Hepatocyte (in vitro differentiated cells): ENCODE measurements at places on chromosomes 2 and 18.
A peak's percentile ranks its signal among the peaks of the same experiment; 100 is the strongest.

- peak; percentile 81 for DNase-seq
Measured at GRCh38 chr2:229445019-229445418, 173.9 kb upstream of the PID1 start.

- no peak for DNase-seq
Measured at GRCh38 chr2:116435648-116436047, 1378.8 kb upstream of the DDX18 start.

GRCh38 chr2:82259551-82259950, 1955.0 kb upstream of the LRRTM1 start:
- no peak for DNase-seq

- no peak for DNase-seq
Measured at GRCh38 chr2:233399306-233400225, 45.3 kb downstream of the DGKD start.

GRCh38 chr2:8754106-8754776, 72.4 kb downstream of the ID2 start:
- DNase-seq, result no peak

- DNase-seq, result no peak
Measured at GRCh38 chr2:239636808-239637207, 236.0 kb upstream of the HDAC4 start.

- no peak for DNase-seq
Measured at GRCh38 chr2:102895376-102895775, 133.5 kb downstream of the TMEM182 start.

- DNase-seq, result no peak
Measured at GRCh38 chr18:24386681-24387080, 10.9 kb downstream of the OSBPL1A start.

- DNase-seq, result no peak
Measured at GRCh38 chr18:63887424-63887823, at the start of gene SERPINB2. Gene SERPINB2, plus strand, starts transcription at chr18:63887705. Its CDS starts 3,740 bp downstream, at chr18:63891445.

- no peak for DNase-seq
Measured at GRCh38 chr2:197369933-197370320, 59.3 kb upstream of the ANKRD44 start.

DNA sequence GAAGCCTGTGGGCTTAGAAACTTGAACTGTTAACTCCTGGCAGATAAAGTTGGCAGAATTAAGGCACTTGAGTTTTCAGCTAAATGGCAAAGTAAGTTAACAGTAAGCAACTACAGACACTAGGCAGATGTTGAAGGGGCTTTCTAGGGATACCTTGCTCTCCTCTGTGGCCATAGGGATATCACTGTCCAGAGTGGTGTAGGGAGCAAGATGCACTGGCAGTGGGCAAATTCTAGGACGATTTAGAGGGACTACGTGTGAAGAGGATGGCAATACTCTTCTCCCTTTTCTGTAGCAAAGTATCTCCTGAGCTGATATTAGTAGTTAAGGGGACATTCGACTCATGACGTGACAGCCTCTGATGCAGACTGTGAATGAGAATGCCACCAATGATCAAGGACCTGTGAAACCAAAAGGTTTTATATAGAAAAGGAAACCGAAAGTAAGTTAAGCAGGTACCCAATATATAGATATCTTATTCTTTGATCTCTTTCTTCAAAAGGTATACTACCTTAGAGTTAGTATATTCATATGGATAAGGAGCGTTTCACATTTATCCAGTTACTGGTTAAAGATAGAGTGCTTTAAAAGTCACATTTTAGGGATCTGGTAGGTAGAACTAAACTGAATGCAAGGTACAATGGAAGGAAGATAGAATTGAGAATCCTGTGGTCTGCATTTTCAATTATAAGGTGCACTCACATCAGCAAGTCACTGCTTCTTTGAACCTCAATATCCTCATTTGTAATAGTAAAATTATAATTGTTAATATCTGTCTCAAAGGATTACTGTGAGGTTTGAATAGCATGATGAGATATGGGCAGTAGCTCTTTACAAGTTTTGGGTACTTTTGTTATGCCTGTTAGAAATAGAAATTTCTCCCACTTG, 106.4 kb downstream of the KCNH7 start:
- DNase-seq, result no peak

- no peak for DNase-seq
Measured at GRCh38 chr2:213016166-213016983, 135.0 kb downstream of the IKZF2 start.

DNA sequence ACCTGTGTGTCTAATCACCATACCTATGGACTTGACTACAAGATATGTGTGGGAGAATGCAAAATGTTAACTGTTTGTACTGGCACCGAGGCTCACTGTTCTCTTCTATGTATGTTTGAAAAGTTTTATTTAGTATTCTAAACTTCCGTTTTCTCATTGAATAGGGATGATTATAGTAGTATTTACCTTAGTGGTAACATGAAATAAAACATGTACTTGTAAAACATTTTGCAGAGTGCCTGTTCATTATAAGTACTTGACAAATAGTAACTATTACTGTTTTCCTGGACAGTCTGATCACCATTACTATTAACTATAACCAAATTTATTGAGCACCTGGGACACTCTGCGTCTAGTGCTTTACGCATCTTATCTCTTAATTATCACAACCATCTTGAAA, 24.8 kb downstream of the DDX1 start:
- DNase-seq, result no peak

DNA sequence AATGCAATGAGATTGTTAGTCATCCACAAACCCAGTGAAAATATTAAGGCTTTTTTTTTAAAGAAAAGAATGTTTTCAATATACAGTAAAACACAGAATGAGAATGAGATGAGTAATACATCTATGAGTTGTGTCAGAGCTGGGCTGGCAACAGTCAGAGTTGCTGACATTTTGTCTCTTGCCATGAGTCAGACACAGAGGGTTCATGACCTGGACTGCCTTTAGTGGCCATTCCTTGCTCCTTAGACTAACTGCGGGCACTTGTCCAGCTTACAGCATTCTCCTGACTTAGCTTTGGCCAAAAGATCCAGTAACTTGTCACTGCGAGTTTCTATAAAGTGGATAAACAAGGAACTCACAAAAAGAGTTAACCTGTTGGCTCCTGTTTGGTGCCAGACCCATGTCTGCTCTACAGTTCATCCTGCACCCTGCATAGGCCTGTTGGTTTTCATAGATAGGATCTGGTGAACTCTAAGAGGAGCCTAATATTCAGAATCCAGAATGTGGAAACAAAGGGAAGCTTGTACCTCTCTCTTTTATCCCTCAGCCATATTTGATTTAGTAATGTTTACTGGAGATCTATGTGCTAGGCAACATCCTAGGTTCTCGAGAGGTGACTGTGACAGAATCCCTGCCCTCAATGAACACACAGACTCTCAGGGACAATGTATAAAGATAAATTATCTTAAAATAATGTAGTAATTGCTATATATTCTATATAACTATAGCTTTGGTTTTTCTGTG, 391.5 kb upstream of the VWC2L start:
- DNase-seq, result peak; percentile 42

- no peak for DNase-seq
Measured at GRCh38 chr2:56940054-56940453, 756.3 kb downstream of the CCDC85A start.

- DNase-seq, result no peak
Measured at GRCh38 chr2:134287323-134287722, 33.5 kb downstream of the MGAT5 start.

GRCh38 chr18:48492880-48493279, 46.0 kb upstream of the CTIF start:
- no peak for DNase-seq

- DNase-seq, result no peak
Measured at GRCh38 chr2:191657977-191658376, 20.0 kb upstream of the NABP1 start.

GRCh38 chr2:238290715-238291549, 2.5 kb upstream of the PER2 start:
- DNase-seq, result no peak

- no peak for DNase-seq
Measured at GRCh38 chr18:34633368-34633767, 76.7 kb upstream of the DTNA start.

- DNase-seq, result no peak
Measured at GRCh38 chr18:6004119-6004518, 108.8 kb upstream of the TMEM200C start.

GRCh38 chr18:55861266-55861665, 273.3 kb upstream of the TCF4 start:
- DNase-seq, result peak; percentile 15

DNA sequence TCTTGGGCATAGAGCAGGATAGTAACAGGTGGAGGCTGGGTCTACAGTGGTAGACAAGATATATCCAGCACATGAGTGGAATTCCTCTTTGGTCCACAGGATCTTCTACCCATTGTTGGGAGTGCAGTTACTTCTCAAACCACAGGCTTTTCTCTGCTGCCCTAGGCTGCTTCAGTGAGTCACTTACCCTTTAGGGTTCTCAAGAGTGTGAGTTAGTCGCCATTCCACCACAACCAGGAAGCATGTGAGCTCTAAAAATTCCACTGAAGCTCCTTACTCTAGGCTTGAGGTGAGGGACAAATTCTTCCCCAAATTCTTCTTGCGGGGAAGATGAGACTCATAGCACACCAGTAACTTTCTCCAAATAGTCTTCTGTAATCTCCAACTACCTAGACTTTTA, 189.4 kb downstream of the PLCL1 start:
- no peak for DNase-seq

DNA sequence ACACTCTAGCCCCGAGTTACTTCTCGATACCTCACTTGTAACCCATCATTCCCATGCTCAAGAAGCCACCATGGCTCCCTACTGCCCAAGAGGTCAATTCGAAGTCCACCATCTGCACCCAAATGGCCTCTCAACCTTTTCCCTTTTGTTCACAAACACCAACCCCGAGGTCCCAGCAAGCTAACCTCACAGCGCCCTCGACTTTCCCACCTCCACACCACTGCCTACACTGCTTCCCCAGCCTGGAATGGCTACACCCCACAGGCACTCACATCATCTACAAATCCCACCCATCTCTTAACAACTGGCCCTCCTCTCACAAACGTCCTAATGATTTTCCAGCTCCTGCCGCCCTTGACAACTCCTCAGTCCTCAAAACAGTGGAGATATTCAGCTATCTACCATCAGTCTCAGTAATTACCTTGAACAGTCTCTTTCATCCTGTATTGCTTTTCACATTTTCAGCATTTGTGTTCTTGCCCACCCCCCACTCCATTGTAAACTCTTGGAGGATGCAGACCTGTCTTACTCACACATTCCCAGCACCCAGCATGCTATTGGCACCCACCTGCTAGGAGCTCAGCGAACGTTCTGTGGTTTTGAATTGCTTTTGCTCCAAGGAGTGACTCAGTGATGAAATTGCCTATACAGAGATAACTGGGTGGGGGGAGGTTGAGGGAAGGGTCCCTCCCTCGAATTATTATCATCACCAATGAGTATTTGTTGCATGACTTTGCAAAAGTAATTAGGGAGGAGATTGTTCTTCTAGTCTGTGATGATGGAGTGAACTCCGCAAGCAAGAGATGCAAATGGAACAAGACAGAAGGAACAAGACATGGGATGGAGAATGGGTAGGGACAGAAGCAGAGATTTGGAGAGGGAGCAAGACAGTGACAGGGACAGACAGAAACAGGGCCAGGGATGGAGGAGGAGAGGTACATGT, 106.8 kb downstream of the CYP26B1 start:
- no peak for DNase-seq

- DNase-seq, result no peak
Measured at GRCh38 chr18:69999656-70000055, 52.0 kb upstream of the CD226 start.

- peak; percentile 87 for DNase-seq
Measured at GRCh38 chr2:164737612-164738081, 104.0 kb downstream of the COBLL1 start.

GRCh38 chr2:76867854-76868253, 654.3 kb downstream of the LRRTM4 start:
- no peak for DNase-seq

- DNase-seq, result no peak
Measured at GRCh38 chr2:3516831-3517230, 2.5 kb downstream of the ADI1 start.

DNA sequence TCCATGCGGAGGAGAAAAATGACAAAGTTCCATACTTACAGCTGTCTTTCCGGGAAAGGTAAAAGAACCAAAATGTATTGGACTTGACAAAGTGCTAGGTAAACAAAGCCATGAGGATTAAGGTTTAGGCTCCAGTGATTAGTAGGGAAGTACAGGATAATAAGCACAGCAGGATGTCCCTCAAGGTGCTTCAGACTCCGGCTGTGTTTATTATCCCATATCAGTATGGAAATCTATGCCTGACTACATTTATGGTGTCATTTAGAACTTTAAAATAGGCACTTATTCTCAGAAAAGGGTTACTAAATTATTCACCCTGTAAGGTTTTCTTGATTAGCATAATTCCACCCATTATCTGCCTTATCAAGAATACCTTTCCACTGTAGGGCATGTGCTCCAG, 136.3 kb upstream of the CCDC68 start:
- DNase-seq, result no peak

- DNase-seq, result no peak
Measured at GRCh38 chr18:35153609-35154272, 87.1 kb upstream of the ZNF397 start.

DNA sequence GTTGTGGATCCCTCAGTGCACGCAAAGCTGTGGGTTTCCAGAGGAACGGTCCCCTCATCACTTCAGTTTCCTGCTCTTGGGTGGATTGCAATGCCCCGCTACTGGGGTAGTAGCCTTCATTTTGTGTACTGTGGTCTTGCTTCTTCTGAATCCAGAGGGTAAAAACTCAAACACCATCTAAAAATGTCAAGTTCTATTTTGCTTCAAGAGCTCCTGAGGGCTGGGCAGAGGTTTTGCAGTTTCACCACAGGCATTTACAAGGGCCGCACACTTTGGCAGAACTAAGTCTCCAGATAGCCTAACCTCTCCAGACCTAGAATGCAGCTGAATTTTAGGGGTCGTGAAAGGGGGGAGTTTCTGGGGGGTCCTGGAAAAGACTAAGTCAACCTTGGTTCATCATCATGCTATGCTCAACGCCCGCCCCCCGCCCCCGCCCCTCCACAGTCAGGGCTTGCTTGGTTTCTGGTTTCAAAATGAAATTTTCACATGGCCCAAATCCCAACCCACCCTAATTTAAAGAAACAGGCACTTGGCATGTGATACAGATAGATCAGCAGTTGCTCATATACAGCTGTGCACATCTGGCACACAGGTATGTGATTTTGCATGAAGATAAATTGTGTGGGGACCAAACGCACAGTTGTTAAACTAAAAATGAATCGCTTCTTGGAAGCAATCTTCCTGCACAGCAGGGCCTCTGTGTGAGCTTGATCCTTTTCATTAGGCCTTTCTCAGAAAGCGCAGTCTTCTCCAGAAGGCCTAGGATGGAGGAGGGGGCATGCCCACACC, 329.6 kb downstream of the OSR1 start:
- no peak for DNase-seq

DNA sequence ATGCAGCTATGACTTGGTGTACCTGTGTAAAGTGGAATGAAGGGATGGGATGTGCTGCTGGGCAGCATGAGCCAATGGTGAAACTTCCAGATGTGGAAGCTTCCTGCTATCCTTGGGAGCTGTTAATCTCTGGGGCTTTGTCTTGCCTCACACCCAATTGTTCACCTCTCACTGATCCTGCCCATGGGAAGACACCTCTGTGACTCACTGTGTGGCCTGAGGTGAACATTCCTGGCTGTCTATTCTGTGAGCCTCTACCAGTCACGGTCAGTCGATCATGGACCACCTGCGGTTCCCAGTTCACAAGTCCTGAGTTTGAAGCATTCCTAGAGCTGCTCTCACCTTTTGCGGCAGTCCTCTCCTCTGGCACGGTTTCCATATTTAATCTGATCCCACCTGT, 12.1 kb downstream of the NEURL3 start:
- DNase-seq, result no peak
